ENCODE measurements at places on chromosomes 5 and 9. TPM values are rescaled to one million over a fixed set of nuclear protein-coding genes. Genes with fewer than 3 reads are reported as not detected.

The SPINK7 gene
- total RNA-seq, result not detected

The OR1B1 gene
- not detected for total RNA-seq

The CDH12 gene
- 22.5 TPM for total RNA-seq

The OLFM1 gene
- total RNA-seq, result 48.8 TPM

The PCDHA13 gene
- total RNA-seq, result 9.7 TPM

The LRRC26 gene
- total RNA-seq, result 1.7 TPM

The FOXD4L3 gene
- not detected for total RNA-seq

The SPARC gene
- total RNA-seq, result 2,277 TPM

The XPA gene
- total RNA-seq, result 26.7 TPM

The ODF2 gene
- total RNA-seq, result 39.6 TPM

The XRCC4 gene
- 12.9 TPM for total RNA-seq

The PCDHGB3 gene
- total RNA-seq, result 14.2 TPM

The CBY3 gene
- not detected for total RNA-seq

The PLEKHG4B gene
- total RNA-seq, result 10.1 TPM

The BARHL1 gene
- not detected for total RNA-seq

The HCN1 gene
- total RNA-seq, result 31.2 TPM

The ABO gene
- total RNA-seq, result 2.0 TPM

The POLR3G gene
- 2.7 TPM for total RNA-seq

The GGTA1 gene
- total RNA-seq, result 3.5 TPM

The TICAM2 gene
- total RNA-seq, result 2.4 TPM

The CRB2 gene
- 36.4 TPM for total RNA-seq

The F2RL1 gene
- total RNA-seq, result 4.2 TPM

The ZFP2 gene
- total RNA-seq, result 7.1 TPM

The WDR70 gene
- 60.6 TPM for total RNA-seq

The AGXT2 gene
- not detected for total RNA-seq

The TTC23L gene
- total RNA-seq, result 2.9 TPM

The FAM193B gene
- total RNA-seq, result 49.9 TPM

The TAF11L5 gene
- total RNA-seq, result not detected

The LPAR1 gene
- 50.1 TPM for total RNA-seq

The KCNN2 gene
- total RNA-seq, result 7.7 TPM

The PRRX2 gene
- total RNA-seq, result 7.9 TPM

The PGM5 gene
- total RNA-seq, result 61.8 TPM

The TRPM3 gene
- 207 TPM for total RNA-seq

The FST gene
- 11.4 TPM for total RNA-seq

The C8G gene
- not detected for total RNA-seq

The OGN gene
- total RNA-seq, result 296 TPM

The ENG gene
- total RNA-seq, result 21.5 TPM
